ENCODE measurements at places on chromosomes 2 and 18.

DNA sequence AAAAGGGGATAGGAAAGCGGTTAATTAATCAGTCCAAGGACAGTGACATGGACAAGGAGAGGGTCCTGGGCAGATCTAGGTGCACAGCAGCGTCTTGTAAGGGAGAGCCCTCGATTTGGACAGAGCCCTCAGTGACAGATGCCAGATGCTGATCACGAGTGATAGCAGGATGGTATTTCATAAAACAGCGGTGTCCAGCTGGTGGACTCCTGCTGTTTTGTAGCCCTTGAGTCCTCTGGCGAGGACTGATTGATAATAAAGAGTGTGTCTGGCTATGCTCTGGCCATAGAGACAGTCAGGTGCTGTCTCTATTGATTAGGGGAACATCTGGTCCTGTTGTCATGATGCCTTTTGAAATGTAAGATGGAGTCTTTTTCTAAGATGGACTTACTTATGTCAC lies 180.7 kb downstream of the NCK2 start:
- no peak for DNase-seq

GRCh38 chr2:129276978-129277584 lies 702.4 kb upstream of the RAB6C start:
- DNase-seq = no peak

GRCh38 chr2:105186967-105187498 lies 54.5 kb upstream of the GPR45 start:
- DNase-seq = no peak

DNA sequence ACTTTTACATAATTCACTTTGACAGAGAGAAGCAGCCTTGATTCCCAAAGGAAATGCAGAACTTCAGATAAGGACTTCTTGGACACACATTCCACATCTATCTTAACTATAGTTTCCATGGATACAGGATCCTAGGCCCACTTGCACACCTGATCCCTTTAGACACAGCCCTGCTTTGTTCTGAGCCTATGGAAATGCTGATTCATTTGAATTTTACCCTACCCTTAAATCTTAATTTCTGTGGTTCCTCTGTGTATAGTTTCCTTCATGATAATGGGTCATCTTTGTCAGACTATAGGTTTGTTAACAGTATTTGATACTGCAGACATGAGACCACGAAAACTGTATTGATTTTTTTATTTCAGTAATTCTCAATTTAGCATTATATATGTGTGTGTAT lies 77.4 kb downstream of the ACTR3 start:
- no peak for DNase-seq

DNA sequence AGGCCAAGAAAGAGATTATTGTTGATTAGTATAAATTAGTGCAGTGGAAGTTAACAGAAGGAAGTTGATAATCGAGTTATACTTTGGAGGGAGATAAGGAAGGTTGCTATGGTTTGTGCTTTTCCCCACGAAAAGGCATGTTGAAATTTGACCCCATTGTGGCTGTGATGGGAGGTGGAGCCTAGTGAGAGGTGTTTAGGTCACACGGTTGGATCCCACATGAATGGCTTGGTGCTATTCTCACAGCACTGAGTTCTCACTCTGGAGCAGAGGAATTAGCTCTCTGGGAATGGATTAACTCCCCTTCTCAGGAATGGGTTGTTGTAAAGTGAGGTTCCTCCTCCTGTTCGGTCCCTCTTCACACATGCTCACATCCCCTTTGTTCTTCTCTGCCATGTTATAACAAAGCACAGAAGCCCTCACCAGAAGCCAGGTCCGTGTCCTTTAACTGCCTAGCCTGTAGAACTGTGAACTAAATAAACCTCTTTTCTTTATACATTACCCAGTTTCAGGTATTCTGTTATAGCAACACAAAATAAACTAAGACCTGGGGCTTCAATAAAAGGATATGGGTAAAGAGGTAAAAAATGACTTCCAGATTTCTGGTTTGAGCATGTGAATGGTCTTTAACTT lies 21.9 kb downstream of the PIGN start:
- DNase-seq = no peak

DNA sequence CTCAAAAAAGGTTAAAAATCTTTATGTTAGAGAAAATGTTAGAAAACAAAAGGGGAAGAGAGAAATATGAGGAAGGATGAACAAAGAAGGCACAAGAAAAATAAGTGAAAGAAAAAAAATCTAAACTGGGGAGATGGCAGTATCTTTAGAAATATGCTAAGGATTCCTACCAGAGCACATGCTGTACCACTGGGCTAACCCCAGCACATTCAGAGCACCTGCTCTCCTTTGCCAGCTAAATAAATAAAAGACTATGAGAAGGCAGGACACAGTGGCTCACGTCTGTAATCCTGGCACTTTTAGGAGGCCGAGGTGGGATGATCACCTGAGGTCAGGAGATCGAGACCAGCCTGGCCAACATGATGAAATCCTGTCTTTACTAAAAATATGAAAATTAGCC lies 92.2 kb upstream of the CDKL4 start:
- no peak for DNase-seq

- DNase-seq = no peak
These were observed 104.6 kb upstream of the COL3A1 start for GRCh38 chr2:188869550-188869949.

DNA sequence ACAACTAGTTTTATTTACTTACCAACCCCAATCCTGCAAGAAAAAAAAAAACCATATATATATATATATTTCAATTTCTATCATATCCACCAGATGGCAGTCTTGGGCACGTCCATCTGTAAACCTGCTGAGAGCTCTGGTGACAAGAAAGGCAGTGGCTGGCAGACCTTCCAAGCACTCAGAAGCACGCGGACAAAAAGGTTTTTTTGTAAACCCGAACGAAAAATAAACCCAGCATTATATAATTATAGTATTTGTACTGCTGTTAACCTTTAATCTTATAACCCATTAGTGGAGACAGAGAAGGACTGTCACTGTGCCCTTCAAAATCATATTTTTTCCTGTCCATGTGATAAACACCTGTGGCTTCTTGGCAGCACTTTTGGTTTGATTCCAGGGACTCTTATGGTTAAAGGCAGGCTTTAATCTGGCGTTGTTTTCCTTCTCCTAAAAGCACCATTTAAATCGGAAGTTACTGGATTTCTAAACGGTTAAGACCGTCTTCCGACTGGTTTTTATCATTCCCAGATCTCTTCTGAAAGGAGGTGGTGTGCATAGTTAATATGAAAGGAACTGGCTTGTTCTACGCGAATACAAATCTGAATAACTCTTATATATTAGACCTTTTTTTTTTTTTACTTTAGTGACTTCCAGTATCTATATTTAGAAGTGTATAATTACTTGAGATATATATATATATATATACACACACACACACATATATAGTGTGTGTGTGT lies 31.0 kb upstream of the SLC3A1 start:
- peak; percentile 89 for DNase-seq

DNA sequence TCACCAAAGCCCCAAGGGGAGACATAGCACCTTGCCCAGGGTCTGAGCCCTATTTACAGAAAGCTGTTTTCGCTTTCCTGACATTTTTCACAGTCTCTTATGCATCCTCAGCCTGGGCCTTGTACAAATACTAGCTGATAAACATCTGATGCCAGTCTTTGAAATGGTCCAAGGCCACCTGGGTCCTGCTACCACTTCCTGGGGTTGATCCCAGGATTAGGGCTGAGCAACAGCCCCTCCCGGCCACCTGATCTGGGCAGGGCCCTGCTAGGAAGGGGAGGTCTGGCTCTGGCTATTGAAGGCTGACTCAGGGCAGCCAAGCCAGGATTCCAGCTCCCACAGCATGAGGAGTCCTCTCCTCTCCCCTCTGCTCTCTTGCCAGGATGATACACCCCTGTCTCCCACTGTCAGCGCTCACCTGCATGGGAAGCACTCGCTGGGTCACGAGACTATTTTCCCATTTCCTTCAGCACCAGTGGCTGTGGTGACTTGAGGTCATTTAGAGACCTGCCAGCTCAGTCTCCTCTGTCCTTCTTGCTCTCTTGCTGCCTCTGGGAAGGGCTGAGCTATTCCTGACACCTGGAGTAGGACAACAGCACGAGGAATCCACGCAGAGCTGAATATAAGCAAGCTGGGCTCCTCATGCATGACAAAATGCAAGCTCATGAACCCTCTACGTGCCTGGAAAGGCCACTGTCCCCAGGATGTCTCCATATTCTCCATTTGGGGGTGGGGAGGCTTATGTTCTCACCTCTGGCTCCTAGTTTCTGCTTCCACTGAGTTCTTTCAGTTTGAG lies 53.0 kb upstream of the LGALSL start:
- no peak for DNase-seq

GRCh38 chr2:173831312-173832229 lies 133.6 kb downstream of the SP3 start:
- DNase-seq = no peak

DNA sequence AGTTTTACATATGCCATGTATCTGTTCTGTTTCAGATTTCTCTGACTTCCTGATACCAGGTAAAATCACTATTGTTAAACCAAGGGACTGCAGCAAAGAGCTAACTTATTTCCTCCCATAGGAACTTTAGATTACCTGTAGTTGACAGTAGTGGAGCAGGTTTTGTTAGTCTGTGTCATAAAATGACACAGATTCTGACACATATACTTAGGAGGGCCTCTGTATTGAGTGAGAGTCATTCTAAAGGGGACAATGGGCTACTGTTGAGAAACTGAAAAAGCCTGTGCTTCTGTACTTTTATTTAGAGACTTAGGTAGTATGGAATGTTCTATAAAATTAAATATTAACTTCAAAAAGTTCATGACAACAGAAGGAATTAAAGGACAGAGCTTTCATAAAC lies 48.2 kb downstream of the KCMF1 start:
- DNase-seq = no peak

- no peak for DNase-seq
These were observed 102.2 kb downstream of the LRRC30 start for GRCh38 chr18:7333025-7333562.

DNA sequence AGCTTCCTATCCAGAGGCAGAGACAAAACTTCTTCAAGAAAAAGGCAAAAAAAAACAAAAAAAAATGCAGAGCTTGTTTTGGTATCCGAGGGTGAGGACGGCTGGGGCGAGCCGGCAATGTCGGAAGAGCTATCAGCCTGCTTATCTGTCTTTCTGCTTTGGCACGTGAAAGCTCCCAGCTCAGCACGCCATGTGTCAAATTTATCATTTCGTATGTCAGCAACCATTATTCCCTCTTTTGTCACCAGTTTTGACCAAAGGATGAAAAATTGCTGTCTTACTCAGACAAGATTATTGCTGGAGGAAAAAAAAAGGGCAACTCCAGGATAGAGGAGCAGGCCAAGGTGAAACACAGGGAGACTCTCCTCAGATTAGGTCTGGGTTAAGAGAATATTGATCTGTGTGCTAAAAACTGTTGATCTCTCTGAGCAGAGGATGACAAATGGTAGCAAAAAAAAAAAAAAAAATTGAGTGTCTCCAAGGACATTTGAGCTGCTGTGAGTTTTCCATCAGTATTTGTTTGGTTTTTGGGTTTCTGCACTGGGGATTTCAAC lies 532.0 kb upstream of the POU3F3 start:
- peak; percentile 4 for DNase-seq

- DNase-seq = peak; percentile 94
These were observed at the start of gene MBOAT2 for GRCh38 chr2:9003616-9004337. MBOAT2 (minus strand) TSS chr2:9003684; CDS start chr2:9003614, 70 bp downstream.

DNA sequence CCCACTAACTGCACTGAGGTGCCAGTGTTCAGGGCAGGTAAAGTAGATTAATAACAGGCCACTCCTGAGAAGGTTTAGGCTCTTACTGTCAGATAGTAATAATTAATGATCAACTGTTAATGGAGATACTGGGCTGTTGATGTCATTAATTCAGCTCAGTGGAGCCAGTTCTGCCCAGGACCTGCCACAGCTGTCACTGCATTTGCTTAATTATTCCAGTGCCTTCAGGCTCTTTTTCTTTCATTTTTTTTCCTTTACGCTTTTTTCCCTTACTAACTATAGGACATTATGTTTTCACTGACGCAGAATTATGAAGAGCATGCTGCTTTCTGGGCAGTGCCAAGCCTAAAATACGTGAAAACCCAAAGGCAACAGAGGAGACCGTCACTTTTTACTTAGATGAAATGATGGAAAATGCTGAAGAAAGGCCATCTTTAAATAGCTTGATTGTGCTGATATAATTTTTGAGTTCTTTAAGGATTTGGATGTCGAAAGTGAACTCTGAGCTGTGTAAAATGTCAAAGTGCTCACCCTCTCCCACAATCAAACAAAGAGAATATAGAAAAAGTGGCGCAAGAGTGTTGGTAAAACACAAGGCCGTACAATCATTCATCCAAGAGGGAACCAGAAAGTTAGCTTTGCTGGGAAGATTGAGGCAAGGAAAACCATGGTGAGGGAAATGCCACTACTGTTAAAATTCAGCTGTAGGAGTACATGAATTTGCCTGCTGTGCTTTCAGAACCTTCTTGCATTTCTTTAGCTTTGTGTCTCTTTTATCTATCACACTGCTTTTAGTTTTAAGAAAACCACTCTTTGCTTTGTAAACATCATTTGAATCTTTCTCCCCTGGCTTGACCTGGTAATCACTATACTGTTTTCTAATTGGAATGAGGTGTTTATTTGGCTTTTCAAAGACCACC lies 192.0 kb upstream of the ZEB2 start:
- no peak for DNase-seq

DNA sequence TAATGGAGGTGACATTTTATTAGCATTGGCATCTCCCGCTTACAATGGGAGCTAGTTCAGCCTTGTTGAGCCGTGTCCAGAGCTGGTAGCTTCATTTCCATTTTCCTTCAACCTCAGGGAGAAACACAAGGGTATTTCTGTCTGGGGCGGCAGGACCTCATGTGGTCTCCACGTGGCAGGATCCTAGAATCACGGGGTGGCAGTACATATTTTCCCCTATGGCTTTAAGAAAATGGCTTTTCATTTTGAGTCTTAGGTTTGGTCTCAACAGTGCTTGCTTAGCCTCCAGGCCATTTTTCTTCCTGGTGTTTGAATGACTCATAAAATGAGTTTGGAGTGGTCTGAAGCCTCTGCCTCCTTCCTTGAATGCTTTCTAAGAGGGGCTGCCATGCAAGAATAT lies 20.3 kb downstream of the CABLES1 start:
- no peak for DNase-seq

- peak; percentile 4 for DNase-seq
These were observed 456.6 kb upstream of the REG3G start for GRCh38 chr2:78568782-78569373.

DNA sequence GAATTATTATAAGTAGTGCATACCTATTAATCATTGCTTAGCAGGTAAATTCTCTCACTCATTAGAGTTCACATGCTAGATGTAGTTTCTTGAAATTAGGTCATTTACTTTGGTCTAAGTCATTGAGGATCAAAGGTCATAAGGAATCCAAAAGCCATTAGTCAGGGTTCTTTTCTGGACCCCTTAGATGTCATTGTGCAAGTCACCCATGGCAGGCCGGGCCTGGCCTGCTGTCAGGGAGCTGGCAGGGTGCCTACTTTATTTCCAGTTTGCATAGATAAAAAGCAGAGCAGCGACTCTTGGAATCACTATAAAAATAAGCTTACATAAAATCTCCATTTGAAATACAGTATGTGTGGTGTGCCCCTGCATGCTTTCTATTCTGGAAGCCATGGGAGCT lies 91.3 kb downstream of the MEIS1 start:
- no peak for DNase-seq

- no peak for DNase-seq
These were observed 93.7 kb downstream of the CERKL start for GRCh38 chr2:181563101-181563692.

Measured in Ammon's horn (tissue), 1 donor.